Endothelial cell of umbilical vein (primary cell): ENCODE measurements at places on chromosomes 7 and 10. TPM values are rescaled to one million over a fixed set of nuclear protein-coding genes. Genes with fewer than 3 reads are reported as not detected.

The IKZF1 gene
- polyA plus RNA-seq, result 0.01 and 0.03 TPM in 2 replicates

The MMD2 gene
- not detected in 2 replicates for polyA plus RNA-seq

The SPOCK2 gene
- polyA plus RNA-seq, result 0.40 and 0.43 TPM in 2 replicates

The CDHR3 gene
- polyA plus RNA-seq, result 0.46 and 0.57 TPM in 2 replicates

The PODXL gene
- 86.4 and 97.3 TPM in 2 replicates for polyA plus RNA-seq

The CALHM3 gene
- polyA plus RNA-seq, result not detected in 2 replicates

The TPST1 gene
- polyA plus RNA-seq, result 17.3 and 21.0 TPM in 2 replicates

The FEZF1 gene
- polyA plus RNA-seq, result not detected in 2 replicates

The CPEB3 gene
- 0.60 and 0.80 TPM in 2 replicates for polyA plus RNA-seq

The MGAM2 gene
- not detected in 2 replicates for polyA plus RNA-seq

The LIPM gene
- not detected in 2 replicates for polyA plus RNA-seq

The PPP1R3C gene
- polyA plus RNA-seq, result 2.0 TPM in 2 replicates

The SLC13A1 gene
- not detected in 2 replicates for polyA plus RNA-seq

The ZNF239 gene
- polyA plus RNA-seq, result 0.30 and 0.40 TPM in 2 replicates

The CDNF gene
- 0.25 and 0.40 TPM in 2 replicates for polyA plus RNA-seq

The NAT16 gene
- not detected in 2 replicates for polyA plus RNA-seq

The EPO gene
- polyA plus RNA-seq, result not detected in 2 replicates

The LHPP gene
- polyA plus RNA-seq, result 9.3 and 11.2 TPM in 2 replicates

The PHF14 gene
- polyA plus RNA-seq, result 6.7 and 8.8 TPM in 2 replicates

The CTAGE15 gene
- polyA plus RNA-seq, result 0.03 TPM in 1 of 2 replicates, not detected in the other

The AZGP1 gene
- not detected in 2 replicates for polyA plus RNA-seq

The NEUROG3 gene
- polyA plus RNA-seq, result not detected in 2 replicates

The LEP gene
- not detected in 2 replicates for polyA plus RNA-seq

The ELMO1 gene
- 16.2 and 17.0 TPM in 2 replicates for polyA plus RNA-seq

The SMNDC1 gene
- 4.7 and 7.1 TPM in 2 replicates for polyA plus RNA-seq

The MALSU1 gene
- 53.4 and 68.0 TPM in 2 replicates for polyA plus RNA-seq

The FKBP9 gene
- polyA plus RNA-seq, result 88.7 and 100 TPM in 2 replicates

The OGDHL gene
- 0.43 and 0.72 TPM in 2 replicates for polyA plus RNA-seq

The NRF1 gene
- polyA plus RNA-seq, result 12.3 and 14.6 TPM in 2 replicates

The ASZ1 gene
- polyA plus RNA-seq, result not detected in 2 replicates

The ABCB4 gene
- polyA plus RNA-seq, result 0.11 TPM in 1 of 2 replicates, not detected in the other
